HFFc6 (cell line): ENCODE measurements at places on chromosomes 1 and 21. TPM values are rescaled to one million over a fixed set of nuclear protein-coding genes. Genes with fewer than 3 reads are reported as not detected.

The EPHB2 gene
- 11.2 to 35.5 TPM (median 17.5 TPM) in 3 replicates for total RNA-seq

DNA sequence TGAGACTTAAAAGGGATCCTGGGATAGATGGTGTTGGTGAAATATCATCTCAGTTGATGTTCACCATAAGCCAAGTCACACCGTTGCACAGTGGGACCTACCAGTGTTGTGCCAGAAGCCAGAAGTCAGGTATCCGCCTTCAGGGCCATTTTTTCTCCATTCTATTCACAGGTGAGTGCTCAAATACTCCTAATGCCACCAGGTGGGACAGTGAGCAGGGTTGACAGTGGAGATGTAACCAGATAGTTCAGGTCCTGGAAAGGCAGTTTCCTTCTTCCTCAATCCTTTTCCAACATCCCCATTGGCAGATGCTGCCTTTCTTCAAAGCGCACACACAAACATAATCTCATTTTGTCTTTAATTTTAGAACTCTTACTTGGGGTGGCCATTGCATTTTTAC, 11.6 kb downstream of the CD160 start:
- DNase-seq, result no peak

- no peak for DNase-seq
Observed at GRCh38 chr1:171210355-171210754, 25.3 kb downstream of the FMO2 start.

DNA sequence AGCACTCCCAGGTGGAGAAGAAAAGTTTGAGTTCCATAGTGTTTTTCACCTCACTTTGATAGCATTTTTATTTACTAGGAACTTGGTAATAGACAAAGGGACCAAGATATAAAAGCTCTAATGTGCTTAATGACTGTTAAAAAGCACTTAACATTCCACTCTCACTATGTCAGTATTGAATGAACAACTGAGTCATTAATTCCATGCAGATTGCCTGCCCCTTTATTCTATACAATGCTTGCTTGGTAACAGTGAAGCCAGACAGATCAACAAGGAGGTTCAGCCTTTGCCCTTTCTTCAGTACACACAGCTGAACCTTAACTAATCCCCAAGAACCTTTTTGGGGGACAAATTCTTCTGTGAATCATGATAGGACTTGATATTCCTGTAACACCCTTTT, 425.5 kb downstream of the NUF2 start:
- peak; percentile 60 for DNase-seq

The AZIN2 gene
- total RNA-seq, result 2.4 to 4.9 TPM (median 2.9 TPM) in 3 replicates

The ESRRG gene
- not detected in 2 replicates for total RNA-seq

GRCh38 chr21:25885880-25886279, 151.1 kb downstream of the GABPA start:
- DNase-seq, result no peak

DNA sequence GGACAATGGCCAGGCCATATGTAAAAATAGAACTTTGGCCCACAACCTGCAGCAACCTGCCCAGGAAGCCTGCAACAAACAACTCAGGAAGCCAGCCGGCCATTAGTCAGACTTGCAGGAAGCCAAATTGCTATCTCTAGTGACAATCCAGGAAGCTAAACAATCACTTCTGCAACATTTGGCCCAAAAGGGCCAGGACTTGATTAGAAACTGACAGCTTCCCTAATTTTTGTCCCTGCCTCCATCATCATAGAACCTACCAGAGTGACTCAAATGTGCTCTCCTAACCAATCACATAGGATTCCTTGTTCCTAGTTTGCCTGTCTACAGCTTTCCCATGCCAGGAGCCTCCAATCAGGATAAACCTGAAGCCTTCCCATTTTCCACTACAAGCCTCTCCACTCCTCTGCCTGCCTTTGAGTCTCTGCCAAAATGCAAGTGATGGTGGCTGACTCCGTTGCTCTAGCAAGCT, 639.3 kb downstream of the PTPRU start:
- no peak for DNase-seq

DNA sequence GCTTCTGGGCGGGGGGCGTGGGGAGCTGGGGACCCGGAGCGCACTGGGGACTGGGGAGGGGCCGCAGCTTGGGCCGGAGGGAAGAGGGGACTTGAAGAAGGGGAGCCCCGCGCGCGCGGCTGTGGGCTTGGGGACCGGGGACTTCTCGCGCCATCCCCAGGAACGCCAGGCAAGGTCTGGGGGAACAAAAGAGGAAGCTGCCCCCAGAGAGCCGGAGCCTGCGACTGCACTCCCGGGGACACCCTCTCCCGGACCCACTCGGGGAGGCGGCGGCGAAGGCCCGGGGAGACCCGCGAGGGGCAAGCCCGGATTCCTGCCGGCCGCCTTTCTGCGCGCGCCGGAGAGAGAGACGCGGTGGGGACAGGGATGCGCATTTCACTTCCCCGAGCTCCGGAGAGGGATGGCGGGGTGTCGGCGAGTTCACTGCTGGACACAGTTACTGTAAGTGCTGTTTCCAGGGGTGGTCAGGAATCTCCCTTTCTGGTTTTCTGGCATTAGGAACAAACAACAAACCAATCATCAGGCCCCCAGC, 732 bp downstream of the ABCG1 start:
- no peak for DNase-seq

- DNase-seq, result no peak
Observed at GRCh38 chr1:150015651-150016131, 5.2 kb upstream of the OTUD7B start.

- no peak for DNase-seq
Observed at GRCh38 chr1:66840929-66841328, 39.9 kb upstream of the INSL5 start.

GRCh38 chr1:162689745-162690671, 57.7 kb downstream of the DDR2 start:
- DNase-seq, result peak; percentile 79

GRCh38 chr1:208174200-208174599, 70.0 kb downstream of the PLXNA2 start:
- peak; percentile 16 for DNase-seq

DNA sequence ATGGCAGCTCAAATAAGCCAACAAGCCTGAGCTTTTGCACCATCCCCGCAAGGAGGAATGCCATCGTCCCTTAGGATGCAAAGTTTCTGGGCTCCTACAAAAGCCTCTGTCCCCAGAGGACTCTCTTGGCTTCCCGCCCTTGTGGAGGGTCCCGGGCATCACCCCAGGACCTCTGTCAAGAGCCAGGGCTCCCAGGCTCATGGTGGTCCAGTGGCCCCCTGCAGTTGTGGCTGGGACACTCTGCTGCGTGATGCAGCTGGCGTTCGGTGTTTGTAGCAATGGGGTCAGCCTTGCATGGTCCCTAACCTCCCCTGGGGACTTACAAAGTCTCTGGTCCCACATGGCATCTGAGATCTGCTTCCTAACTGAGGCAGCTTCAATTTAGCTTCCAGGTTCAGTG, 104.7 kb downstream of the RIPK4 start:
- no peak for DNase-seq

- DNase-seq, result no peak
Observed at GRCh38 chr1:41794031-41794430, 124.7 kb downstream of the HIVEP3 start.

DNA sequence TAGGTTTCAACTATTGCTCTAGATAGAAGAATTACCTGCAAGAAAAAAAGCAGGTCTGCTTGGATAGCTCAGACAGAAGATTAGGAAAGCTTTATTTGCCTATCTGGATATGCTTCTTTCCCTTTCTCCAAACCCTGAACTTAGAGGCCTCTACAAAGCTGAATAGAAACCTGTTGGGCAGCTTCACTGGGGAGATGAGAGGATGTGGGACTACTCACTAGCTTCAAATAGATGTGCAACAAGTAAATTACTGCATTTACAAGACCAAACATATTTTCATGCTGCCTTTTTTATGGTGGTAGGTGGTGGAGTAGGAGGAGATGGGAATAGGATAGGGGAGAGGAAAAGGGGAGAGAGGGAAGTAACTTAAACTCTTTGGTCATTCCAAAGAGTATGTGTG, 6.4 kb downstream of the CLCA2 start:
- DNase-seq, result no peak

The LYPD8 gene
- 0.37 TPM in 2 of 3 replicates, not detected in the other for total RNA-seq

GRCh38 chr1:48760857-48761256, 15.8 kb downstream of the BEND5 start:
- no peak for DNase-seq

The CNIH3 gene
- total RNA-seq, result 16.6 to 32.6 TPM (median 19.4 TPM) in 3 replicates

DNA sequence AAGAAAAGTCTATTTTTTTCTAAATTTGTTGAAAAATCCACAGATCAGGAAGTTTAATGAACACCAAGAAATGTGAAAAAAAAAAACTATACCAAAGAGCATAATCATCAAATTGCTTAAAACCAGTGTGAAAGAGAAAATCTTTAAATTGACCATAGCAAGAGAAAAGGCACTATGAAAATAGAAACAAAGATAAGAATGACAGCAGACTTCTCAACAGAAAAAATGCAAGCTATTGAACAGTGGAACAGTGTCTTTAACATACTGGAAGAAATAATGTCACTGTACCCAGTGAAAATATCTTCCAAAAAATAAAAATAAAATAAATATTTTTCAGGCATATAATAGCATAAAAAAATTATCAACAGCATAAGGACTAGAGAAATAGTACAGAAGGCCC, 243.0 kb upstream of the GJB5 start:
- DNase-seq, result no peak

DNA sequence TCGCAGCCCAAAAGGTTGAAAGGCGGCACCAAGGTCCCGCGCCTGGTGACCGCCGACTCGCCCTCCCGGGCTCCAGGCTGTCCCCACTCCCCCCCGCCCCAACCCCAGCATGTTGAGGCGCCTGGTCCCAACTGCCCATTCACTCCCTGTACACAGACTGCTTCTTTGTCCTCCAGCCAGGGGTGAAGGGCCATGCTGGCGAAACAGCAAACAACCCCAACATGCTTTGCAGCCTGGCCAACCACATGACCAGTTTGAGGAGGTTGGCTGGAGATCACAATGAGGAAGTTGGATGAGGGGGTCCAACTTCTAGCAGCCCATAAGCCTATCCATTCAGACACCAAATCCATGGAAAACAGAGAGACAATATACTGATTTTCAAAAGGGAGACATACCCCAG, 13.5 kb downstream of the PDE9A start:
- DNase-seq, result no peak

The SAMD13 gene
- 0.27 to 1.1 TPM (median 0.29 TPM) in 3 replicates for total RNA-seq

GRCh38 chr1:172637522-172637921, 21.4 kb upstream of the FASLG start:
- DNase-seq, result peak; percentile 84

DNA sequence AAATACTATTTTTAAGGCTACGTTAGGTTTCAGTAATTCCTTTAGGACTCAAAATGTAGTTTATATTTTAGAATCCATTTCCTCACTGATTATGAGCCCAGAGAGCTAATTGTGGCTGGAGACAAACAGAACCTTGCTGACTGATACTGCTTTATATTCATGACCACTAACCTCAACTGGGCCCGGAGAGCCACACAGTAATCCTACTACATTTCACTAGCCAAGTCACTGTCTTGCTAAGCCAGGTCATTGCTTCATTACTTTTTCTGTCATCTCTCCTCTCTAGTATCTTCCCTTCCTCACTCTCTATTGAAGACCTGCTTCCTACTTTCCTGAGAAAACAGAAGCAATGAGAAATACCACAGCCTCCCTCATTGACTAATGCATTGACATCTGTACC, 24.7 kb downstream of the IL23R start:
- DNase-seq, result no peak

GRCh38 chr1:202078241-202078640, 44.5 kb upstream of the GPR37L1 start:
- DNase-seq, result no peak

GRCh38 chr1:244273262-244273844, 178.4 kb downstream of the ADSS2 start:
- DNase-seq, result no peak

DNA sequence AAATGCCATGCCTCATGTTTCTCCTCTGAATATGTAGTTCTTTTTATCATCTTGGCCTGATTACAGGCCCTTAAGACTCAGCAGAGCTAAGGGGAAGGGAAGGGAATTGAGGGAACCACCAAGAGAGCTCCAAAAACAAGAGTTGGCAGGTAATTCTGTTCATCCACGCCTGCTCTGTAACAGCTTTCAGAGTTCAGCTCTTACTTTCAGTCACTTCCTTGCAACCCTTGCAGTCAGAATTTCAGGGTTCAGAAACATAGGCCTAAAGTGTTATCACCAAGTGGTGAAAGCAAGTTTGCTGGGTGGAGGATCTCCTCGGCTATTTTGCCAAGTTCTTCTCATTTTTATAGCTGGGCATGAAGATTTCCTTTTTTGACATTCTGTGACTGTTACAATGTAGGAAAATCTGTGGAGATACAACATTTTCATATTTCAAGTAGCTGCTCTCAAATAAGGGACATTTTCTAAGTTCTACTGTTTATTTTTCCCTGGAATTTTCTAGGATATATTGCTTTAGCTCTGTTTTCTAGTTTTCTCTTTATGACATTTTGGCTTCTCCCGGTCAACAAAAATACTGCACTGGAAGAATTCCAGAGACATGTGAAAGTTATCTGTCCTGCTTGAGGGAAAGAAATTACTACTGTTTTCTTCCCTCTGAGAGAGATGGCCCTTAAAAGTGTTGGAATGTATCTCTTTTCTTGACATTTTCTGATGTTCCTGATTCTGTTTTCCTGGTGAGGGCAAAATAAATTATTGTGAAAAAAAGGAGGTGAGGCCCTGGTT, 251.8 kb upstream of the ST6GALNAC5 start:
- no peak for DNase-seq

DNA sequence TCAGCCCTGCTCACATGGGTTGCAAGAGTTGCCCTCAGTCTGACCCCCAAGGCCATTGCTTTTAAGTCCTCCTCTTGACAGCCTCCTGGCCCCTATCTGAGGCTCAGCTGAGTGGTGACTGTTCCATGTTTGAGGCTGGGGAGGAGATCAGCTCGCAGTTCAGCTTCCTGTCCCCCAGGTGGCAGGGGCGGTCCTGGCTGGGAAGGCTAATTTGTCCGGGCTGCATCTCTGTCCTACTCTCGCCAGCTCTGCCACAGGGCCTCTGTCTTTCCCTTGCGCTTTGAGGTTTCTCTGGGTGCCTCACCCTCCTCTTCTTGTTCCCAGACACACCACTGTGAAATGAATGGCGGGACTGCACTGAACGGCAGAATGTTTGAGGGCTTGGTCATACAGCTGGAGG, 157.3 kb downstream of the KCNJ6 start:
- DNase-seq, result peak; percentile 37

GRCh38 chr1:38266197-38266520, 219.6 kb upstream of the POU3F1 start:
- no peak for DNase-seq

The CELA3A gene
- total RNA-seq, result not detected in 2 replicates

DNA sequence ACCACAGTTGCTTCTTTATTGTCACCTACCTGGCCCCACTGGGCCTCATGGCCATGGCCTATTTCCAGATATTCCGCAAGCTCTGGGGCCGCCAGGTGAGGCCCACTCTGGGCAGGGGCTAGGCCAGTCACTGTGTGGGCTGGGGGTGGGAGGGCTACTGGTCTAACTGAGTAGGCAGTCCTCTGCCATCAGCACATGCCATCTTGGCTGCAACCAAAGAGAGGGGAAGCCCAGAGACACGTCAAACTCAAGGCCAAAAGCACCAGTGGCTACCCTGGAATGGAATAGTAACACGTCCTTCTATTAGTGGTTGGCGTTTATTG, 4.0 kb downstream of the HCRTR1 start:
- DNase-seq, result no peak

DNA sequence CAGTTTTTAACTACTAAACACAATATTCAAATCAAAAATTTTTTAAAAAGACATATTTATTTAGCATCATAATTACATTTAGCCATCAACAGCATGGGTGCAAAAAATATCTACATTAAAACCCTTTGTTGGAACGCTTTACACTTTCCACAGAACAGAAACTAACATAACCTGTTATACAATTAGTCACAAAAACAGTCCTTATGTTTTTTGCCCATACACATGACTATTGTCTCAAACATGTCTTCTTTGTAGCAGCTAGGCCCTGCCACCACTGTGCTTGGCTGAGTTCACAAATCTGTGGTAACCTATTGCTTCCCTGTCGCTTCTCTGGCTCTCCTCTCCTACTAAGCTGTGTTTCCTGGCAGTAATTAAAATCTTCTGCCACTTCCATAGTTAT, 1350.0 kb upstream of the ADGRL2 start:
- DNase-seq, result no peak
